Stimulated activated CD4-positive, alpha-beta T cell treated with anti-CD3 and anti-CD28 coated beads, Interleukin-1b, Interleukin-23, amount 100 ng/mL, for 24 hours (primary cell): ENCODE measurements at places on chromosomes 13 and 19.

- DNase-seq = no peak
Observed at GRCh38 chr13:22925881-22926747, 254.7 kb upstream of the SGCG start.

DNA sequence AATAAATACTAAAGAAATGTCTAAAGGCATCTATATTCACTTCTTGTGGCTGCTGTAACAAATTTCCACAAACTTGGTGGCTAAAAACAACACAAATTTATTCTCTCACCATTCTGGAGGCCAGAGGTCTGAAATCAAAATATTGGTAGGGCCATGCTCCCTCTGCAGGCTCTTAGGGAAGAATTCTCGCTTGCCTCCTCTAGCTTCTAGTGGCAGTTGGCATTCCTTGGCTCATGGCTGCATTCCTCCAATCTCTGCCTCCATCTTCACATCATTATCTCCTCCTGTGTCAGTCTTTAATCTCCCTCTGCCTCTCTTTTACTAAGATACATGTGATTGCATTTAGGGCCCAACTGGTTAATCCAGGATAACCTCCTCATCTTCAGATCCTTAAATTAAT is 54.1 kb upstream of the RFXAP start:
- no peak for DNase-seq

DNA sequence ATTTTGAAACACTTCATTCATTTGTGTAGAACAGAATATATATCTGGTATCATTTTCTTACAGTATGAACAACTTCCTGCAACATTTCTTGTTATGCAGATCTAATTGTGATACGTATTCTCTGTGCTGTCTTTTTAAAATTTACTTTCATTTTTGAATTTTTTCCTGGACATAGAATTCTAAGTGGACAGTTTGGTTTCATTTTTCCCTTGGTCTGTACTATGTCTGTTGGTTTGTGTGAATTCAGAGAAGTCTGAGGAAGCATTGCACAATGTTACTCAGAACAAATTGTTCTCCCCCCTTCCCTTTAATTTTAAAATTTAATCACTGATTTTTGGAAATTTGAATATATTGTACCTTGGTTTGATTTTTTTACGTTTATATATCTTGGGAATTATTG is 352.5 kb upstream of the PCDH20 start:
- DNase-seq = no peak

- no peak for DNase-seq
Observed at GRCh38 chr19:55197528-55197927, 11.8 kb downstream of the PTPRH start.

DNA sequence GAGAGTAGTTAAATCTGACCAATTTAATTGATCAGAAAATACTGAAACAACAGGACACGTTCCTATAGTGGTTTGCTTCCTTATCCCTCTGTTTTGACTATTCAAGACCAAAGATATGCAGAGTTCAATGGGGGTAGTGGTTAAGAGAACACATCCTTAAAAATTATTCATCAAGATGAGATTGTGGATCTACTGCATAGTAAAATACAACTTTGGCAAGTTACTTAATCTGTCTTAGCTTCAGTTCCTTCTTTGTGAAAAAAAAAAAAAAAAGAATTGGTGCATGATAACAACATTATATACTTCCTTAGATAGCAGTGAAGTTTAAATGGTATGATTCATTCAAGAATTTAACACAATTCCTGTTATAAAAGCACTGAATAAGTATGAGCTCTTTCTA is 552.1 kb downstream of the DCT start:
- no peak for DNase-seq

DNA sequence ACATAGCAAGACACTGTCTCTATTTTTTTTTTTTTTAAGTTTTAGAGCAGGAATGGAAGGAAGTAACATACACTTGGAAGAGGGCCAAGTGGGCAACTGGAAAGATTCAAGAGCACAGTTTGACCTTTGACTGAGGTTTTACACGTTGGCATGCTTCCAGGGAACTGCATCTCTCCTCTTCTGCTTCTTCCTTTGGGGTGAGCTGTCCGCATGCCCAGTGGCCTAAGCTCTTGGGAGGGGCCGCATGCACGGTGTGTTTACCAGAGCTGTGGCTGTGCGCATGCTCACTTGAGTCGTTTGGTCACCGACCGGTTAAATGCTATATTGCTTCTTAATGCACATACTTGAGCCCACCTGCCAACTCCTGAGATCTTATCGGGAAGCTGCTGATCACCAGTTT is 727.7 kb downstream of the UQCRFS1 start:
- no peak for DNase-seq

DNA sequence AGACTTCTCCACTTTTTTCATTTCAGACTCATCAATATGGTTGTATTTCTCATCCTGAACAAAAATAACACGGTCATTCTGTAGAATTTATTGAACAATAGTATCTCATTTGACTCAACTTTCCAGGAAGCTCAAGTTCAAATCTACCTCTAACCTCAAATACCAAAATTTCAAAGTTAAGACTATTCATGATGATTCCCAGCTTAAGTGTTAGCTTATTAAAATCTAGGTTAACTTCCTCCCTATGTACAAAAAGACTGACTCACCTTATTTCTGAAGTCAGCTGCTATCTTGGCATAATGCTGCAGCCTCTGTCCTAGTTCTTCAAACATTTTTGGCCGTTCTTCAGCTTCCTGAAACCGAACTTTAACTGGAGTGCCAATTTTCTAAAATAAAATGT is 23.2 kb downstream of the HSPH1 start:
- no peak for DNase-seq

GRCh38 chr19:48487948-48488347 is 18.8 kb downstream of the CYTH2 start:
- no peak for DNase-seq

GRCh38 chr19:19274146-19274545 is 1.0 kb upstream of the TM6SF2 start:
- no peak for DNase-seq

GRCh38 chr13:50484472-50485113 is 358.9 kb downstream of the DLEU7 start:
- DNase-seq = no peak

- DNase-seq = no peak
Observed at GRCh38 chr13:30730526-30730925, 4.8 kb upstream of the ALOX5AP start.

DNA sequence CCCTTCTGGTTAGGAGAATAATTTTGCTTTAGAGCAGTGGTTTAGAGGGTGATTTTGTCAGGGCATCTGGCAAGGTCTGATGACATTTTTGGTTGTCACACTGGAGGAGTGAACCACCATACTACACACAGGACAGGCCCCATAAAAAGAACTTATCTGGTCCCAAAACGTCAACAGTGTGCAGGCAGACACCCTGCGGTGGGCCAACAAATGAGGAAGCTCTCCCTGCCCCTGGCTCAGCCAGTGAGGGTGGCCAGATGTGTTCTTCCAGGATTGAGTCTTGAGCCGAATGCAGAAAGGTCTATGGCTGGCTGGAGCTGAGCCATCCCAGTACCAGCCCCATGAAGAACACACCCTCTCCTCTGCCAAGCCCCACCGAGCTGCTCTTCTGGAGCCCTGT is 149.2 kb downstream of the MIPEP start:
- no peak for DNase-seq

- no peak for DNase-seq
Observed at GRCh38 chr19:43534816-43535761, 2.1 kb downstream of the ZNF575 start.

DNA sequence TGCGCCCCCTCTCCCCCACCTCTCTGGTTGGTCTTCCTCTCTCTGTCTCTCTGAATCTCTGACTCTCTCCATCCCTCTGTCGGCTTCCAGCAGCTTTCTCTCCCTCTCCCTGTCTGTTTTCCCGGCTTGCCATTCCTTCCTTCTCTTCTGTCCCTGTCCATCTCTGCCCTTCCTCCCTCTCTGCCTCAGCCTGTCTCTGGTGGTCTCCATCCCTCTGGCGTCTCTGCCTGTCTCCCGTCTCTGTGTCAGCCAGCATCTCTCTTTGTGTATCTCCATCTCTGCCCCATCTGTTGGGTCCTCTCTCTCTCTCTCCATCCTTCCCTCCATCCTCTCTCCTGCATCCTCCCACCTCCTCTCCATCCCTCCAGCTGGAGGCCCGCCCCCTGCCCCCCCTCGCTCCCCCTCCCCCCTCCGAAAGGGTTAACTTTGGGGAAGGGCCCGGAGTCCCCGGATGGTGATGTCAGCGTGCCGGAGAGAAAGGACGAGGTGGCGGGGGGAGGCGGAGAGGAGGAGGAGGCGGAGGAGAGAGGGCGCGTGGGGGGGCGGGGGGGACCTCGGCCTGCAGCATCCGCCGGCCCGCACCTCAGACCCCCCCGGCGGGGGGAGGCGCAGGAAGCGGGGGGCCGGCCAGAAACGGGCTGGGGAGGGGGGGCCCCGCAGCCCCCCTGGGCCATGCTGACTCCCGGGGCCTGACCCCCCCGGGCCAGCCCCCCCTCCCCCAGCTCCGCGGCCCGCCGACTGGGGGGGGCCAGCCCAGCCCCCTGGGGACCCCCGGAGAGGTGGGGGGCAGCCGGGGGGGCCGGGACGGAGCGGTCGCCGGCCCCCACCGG is at the start of gene BRSK1:
BRSK1 (plus strand) TSS at position 450 of the 830 bp plus-strand sequence. CDS start 446 bp downstream, outside the sequence.
- DNase-seq = no peak

DNA sequence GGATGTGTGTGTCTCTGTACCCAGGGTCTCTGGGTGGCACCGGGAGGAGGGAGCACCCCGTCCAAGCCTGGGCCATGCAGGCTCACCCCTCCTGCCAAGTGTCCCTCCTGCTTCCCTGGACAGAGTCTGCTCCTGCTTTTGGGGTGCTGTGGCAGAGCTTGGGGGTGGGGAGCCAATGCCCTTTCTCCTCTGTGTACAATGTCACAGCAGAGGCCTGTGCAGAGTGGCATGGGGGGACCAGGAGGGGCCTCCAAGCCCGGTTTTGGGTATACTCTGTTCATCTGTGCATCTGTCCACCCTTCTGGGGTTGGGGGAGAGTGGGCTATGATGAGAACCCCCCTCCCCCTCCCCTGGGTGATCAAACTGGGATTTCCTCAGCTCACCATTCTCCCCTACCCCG is 33.5 kb downstream of the PDE4A start:
- DNase-seq = no peak

- DNase-seq = no peak
Observed at GRCh38 chr13:43433691-43434141, 353.1 kb downstream of the ENOX1 start.

GRCh38 chr13:19984430-19985218 is 26.1 kb downstream of the ZMYM2 start:
- DNase-seq = no peak

GRCh38 chr13:62251734-62252133 is 836.1 kb upstream of the PCDH20 start:
- no peak for DNase-seq

DNA sequence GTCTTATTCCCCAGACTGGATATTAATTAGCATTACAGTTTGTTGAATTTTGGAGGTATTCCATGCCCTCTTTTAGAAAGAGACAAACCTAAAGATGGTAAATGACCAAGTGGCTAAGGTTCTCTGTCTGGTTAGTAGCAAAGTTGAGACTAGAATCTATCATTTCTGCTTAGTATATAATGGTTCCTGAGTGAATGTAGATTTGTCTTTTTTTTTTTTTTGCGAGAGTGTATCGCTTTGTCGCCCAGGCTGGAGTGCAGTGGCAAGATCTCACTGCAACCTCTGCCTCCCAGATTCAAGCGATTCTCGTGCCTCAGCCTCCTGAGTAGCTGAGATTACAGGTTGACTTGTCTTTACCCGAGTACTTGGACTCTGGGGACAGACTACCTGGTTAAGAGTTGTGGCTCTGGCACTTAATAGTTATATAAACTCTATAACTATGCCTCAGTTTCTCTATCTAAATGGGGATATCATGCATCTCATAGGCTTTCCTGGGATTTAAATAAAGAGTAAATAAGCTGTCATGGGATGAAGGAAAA is 2.7 kb downstream of the NAA16 start:
- no peak for DNase-seq

- DNase-seq = no peak
Observed at GRCh38 chr13:62906896-62907295, 1491.2 kb upstream of the PCDH20 start.

DNA sequence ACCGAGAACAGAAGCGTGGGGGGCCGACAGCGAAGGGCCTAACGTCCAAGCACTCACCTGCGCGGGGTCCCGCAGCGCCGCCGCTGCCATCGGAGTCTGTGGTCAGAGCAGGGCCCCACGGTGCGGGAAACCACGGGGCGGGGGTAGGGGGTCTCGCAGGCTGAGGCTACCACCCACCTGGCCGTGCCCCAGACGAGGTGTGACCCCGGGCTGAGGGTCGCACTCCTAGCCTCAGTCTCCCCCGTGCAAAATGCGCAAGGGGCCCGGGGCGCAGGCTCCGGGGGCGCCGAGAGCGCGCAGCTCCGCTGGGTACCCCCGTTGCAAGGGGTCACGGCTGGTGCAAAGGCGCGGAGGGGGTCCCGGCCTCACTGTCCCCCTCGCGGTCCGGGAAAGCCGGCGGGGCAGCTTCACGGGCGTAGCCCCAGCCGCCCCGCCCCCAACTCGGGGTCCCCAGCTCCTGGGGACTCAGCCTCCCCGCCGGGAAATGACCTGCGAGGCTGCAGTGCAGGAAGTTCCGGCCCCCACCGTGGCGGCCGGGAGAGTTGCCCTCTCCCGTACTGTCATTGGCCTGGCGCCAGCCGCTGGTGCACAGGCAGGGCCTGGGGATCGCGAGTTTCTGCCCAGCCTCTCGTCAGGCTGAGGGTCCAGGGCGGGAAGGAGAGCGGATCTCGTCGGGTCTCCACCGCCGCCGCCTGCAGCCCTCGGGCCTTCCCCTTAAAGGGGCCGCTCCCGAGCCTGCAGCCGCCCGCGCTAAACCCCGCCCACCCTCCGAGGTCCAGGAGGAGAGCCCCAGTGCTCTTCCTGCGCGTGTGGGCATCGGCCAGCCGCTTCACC is at the start of gene ZNF792:
ZNF792 (minus strand) TSS at position 657 of the 834 bp plus-strand sequence; CDS start at position 90, 567 bp downstream.
- peak; percentile 25 for DNase-seq

DNA sequence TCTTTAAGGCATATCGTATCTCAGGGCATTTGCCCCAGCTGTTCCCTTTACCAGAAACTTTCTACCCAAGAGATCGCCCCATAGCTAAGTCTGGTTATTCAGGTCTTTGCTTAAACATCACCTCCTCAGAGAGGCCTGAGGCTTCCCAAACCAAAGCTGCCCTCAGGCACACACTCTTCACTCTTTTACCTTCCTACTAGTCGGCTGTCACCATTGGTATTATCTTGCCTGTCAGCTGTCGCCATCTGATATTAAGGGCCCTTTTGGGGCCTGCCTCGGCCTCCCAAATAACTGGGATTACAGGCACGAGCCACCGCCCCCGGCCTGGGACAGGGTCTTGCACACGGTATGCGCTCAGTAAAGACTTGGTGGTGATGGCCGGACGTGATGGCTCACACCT is 1.0 kb downstream of the GADD45GIP1 start:
- DNase-seq = no peak

DNA sequence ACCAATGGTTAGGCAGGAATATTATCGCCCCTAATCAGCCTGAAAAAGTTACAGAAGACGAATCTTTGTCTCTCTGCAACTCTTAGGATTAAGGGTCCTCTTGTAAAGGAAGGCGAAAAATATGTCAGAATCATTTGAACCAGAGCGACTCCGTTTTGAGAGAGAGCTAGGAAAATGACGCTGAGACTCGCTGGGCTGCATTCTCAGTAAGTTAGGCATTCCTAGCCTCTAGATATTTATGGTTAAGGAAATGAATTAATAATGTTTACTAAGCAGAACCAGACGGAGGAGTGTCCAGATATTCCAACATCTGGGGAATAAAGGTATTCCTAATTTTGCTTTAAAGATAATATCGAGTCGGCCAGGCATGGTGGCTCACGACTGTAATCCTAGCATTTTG is 755 bp upstream of the ZNF726 start:
- DNase-seq = no peak
